ENCODE measurements at places on chromosomes 2 and 18.

- no peak overlapping the region for H3K4me3 ChIP-seq
- H3K36me3 ChIP-seq = no peaks in the 10 kb centered on the region
- no peak for DNase-seq
- H3K4me1 ChIP-seq = peaks cover 6% of the 10 kb centered on the region
Observed at GRCh38 chr2:120548627-120549608, 186.8 kb upstream of the GLI2 start.

DNA sequence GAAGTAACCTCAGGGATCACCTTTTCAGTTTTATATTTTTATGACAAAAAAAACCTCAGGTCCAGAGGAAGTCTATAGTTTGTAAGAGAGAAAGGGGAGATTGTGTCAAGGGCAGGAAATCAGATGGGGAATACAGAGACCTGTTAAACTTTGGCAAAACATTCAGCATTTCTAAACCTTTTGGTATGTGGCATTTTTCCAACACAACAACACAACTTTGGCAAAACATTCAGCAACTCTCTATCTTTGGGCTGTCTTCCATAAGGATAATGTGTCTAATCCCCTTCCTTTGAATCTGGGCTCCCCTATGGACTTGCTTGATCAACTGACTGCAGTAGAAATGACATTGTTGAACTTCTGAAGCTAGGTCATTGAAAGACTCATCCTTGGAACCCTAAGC, 220.6 kb upstream of the CCDC68 start:
- no peaks in the 10 kb centered on the region for H3K27me3 ChIP-seq
- H3K4me3 ChIP-seq = no peak overlapping the region
- no peak for DNase-seq
- no peak overlapping the region for H3K27ac ChIP-seq

- no peak for DNase-seq
- peaks cover 3% of the 10 kb centered on the region for H3K4me1 ChIP-seq
- no peaks in the 10 kb centered on the region for H3K27me3 ChIP-seq
- no peak overlapping the region for H3K27ac ChIP-seq
- no peak overlapping the region for H3K4me3 ChIP-seq
Observed at GRCh38 chr2:108640731-108641130, 78.6 kb upstream of the RANBP2 start.

DNA sequence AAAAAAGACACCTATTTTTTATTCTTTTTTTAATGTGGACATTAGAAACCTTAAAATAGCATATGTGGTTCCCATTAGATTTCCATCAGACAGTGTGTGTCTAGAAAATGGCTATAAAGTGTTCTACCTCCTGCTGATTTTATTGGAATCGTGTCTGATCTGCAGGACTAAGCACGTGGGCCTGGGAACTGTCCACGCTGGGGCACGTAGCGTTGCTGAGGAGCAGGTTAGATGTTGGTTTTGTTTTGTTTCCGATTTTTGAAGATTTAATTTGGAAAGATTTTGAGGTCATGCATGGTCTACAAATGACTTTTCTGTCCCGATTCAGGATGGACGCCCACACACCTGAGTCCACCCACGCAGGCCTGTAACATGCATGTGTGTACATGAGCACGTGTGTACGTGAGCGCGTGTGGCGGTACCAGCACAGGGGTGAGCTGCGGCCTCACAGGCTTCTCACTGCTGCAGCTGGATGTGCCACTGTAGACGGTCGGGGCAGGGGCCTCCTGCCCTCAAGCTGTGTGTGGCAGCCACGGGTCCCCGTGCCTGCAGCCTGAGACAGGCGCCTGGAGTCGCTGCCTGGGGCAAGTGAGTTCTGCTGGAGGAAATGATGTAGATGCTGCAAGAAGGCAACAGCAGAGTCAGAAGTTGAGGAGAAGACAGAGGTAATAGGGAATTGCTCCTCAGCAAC, 99.7 kb upstream of the CTDP1 start:
- DNase-seq = peak; percentile 7
- H3K4me3 ChIP-seq = no peak overlapping the region
- H3K36me3 ChIP-seq = no peaks in the 10 kb centered on the region
- H3K4me1 ChIP-seq = peaks cover 20% of the 10 kb centered on the region
- no peaks in the 10 kb centered on the region for H3K27me3 ChIP-seq
- H3K27ac ChIP-seq = no peak overlapping the region

DNA sequence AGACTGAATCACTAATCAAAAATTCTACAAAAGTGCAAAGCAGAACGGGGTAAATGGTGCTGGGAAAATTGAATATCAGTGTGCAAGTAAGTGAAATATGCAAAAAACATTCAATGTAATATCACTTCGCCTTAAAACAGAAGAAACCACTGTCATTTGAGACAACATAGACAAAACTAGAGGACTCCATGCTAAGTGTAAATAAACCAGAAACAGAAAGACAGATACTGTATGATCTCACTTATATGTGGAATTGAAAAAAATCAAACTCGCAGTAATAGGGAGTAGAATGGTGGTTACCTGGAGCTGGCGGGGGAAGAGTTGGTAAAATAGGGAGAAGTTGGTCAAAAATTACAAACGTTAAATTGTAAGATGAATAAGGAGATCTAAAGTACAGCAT, 1420.0 kb upstream of the CDH2 start:
- H3K4me1 ChIP-seq = no peaks in the 10 kb centered on the region
- H3K27ac ChIP-seq = no peak overlapping the region
- no peaks in the 10 kb centered on the region for H3K36me3 ChIP-seq
- no peak overlapping the region for H3K4me3 ChIP-seq
- no peaks in the 10 kb centered on the region for H3K27me3 ChIP-seq

GRCh38 chr2:115199966-115200365, 757.5 kb downstream of the DPP10 start:
- H3K36me3 ChIP-seq = no peaks in the 10 kb centered on the region
- H3K27ac ChIP-seq = no peak overlapping the region
- no peak for DNase-seq
- H3K4me1 ChIP-seq = no peaks in the 10 kb centered on the region

DNA sequence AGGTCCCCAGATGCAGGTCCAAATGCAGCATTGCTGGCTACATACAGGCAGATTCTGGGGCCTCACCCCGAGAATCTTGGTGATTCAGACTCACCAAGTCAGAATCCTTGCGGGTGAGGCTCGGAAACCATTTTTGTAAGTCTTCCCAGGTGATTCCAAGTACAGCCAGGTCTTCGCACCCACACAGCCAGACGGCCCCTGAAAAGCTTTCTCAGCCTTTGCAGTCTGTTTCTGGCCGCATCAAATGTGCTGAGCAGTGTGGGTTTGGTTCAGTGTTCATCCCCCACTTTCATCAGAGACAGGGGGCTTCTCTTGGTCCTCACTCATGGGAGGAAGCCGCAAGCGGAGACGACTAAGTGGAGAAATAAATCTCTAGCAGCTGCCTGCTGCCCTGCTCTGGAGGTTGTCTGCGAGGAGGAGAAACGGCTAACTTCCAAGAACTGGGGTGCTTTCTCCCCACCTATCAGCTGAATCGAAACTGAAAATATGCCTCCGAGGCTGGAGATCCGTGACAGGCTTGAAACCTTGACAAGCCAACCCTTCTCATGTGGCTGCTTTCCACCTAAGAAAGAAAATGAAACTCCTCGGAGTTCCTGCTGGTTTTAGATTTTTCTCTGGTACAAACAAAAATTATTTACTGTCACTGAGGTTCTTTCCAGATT, 8.9 kb upstream of the TMEM185B start:
- no peaks in the 10 kb centered on the region for H3K4me1 ChIP-seq
- H3K4me3 ChIP-seq = peak overlapping the region; percentile 27
- DNase-seq = peak; percentile 22
- H3K27ac ChIP-seq = peak overlapping the region; percentile 66
- H3K27me3 ChIP-seq = no peaks in the 10 kb centered on the region

DNA sequence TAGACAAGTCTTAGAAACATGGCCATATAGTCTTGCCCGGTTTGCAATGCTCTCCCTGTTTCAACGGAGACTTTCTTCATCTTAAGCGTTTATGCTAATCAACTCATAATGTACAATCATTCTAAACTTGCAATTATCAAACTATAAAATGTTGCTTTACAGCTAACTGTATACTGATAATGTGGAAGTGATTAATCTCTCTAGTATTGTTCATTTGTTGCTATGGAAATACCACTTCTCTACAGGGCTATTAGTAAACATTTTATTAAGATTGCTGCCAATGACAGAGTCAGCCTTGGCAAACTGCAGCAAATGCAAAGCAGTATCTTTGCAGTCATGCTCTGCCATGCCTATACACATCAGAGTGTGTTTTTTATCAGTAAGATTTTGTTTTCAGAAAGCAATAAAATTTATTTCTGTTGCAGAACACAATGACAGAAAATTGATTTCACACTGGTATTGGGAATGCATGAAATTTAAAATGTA, 1201.8 kb upstream of the CDH2 start:
- H3K27me3 ChIP-seq = no peaks in the 10 kb centered on the region
- DNase-seq = no peak
- H3K4me3 ChIP-seq = no peak overlapping the region
- no peaks in the 10 kb centered on the region for H3K4me1 ChIP-seq

GRCh38 chr2:37771600-37772088, 100.2 kb upstream of the CDC42EP3 start:
- peaks cover 19% of the 10 kb centered on the region for H3K4me1 ChIP-seq
- no peaks in the 10 kb centered on the region for H3K27me3 ChIP-seq
- no peak overlapping the region for H3K4me3 ChIP-seq
- H3K27ac ChIP-seq = peak overlapping the region; percentile 87
- H3K36me3 ChIP-seq = no peaks in the 10 kb centered on the region

DNA sequence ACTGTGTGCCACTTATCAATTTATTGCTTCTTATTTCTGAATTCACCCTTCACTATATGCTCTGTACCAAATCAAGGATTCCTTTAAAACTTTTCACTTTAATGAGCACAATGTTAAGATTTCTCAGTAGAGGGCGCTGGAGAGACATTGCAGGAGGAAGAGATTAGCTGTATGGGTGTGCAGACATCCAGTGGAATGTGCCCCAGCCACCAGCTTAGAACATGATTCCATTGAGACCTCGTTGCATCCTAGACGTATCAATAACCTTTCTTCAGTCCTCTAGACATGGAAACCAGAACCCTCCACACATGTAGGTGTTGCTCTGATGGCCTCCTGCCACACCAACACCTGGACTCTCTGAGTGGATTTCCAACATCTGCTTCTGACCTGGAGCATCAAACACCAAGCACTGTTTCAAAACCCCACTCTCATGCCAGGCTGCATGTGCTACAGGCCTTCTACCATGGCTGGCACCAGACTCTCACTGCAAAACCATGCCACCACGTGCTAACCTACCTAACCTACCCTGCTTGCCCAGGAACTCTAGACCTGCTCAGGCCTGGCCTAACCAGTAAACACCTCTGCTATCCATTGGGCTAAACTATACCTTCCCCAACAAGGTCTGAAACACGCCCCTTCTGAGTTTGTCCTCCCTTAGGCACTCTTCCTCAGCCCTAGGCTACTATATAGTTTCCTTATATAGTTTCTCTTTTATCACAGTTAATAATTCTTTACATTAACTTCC, 633.2 kb upstream of the PKDCC start:
- no peak for DNase-seq
- H3K27me3 ChIP-seq = no peaks in the 10 kb centered on the region
- H3K4me3 ChIP-seq = no peak overlapping the region
- no peaks in the 10 kb centered on the region for H3K36me3 ChIP-seq
- H3K27ac ChIP-seq = no peak overlapping the region

DNA sequence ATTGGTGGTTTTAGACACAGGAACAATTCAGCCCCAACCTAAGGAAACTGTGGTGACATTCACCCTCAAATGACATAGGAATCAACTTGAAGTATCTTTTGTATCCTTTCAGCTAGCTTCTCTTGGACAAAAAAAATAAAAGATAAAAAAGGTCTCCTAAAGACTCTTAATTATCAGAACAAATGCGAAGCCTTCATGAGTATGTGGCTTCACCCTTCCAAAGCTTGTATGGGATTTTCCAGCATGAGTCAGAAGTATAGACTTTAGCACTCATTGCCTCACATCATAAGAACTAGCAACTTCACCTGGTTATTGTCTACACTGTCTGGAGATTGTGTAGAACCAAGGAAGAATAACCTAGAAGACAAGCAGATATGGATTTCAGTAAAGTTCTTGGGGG, 135.4 kb downstream of the LAMA3 start:
- peaks cover 10% of the 10 kb centered on the region for H3K4me1 ChIP-seq
- no peaks in the 10 kb centered on the region for H3K27me3 ChIP-seq
- H3K36me3 ChIP-seq = no peaks in the 10 kb centered on the region
- peak overlapping the region; percentile 90 for H3K27ac ChIP-seq
- DNase-seq = no peak
- H3K4me3 ChIP-seq = no peak overlapping the region

- no peak overlapping the region for H3K4me3 ChIP-seq
- no peaks in the 10 kb centered on the region for H3K4me1 ChIP-seq
- H3K27me3 ChIP-seq = no peaks in the 10 kb centered on the region
- no peak overlapping the region for H3K27ac ChIP-seq
- no peaks in the 10 kb centered on the region for H3K36me3 ChIP-seq
- DNase-seq = no peak
Observed at GRCh38 chr2:31297751-31298150, 63.8 kb downstream of the EHD3 start.

DNA sequence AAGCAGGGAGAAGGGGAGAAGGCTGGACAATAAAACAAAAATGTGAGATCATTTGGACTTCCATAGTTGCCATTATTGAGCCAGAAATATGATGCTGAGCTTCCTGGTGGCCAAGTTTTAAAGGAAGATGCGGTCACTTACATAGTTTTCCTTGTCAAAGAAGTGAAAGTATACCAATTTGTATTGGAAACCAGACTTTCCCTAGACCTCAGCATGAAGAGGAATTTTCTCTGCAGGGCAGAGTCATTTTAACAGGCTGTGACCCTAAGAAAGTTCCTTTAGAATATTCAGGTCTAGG, 111.0 kb downstream of the GATA6 start:
- no peaks in the 10 kb centered on the region for H3K36me3 ChIP-seq
- peaks cover 7% of the 10 kb centered on the region for H3K4me1 ChIP-seq
- H3K27me3 ChIP-seq = no peaks in the 10 kb centered on the region
- H3K27ac ChIP-seq = peak overlapping the region; percentile 69

DNA sequence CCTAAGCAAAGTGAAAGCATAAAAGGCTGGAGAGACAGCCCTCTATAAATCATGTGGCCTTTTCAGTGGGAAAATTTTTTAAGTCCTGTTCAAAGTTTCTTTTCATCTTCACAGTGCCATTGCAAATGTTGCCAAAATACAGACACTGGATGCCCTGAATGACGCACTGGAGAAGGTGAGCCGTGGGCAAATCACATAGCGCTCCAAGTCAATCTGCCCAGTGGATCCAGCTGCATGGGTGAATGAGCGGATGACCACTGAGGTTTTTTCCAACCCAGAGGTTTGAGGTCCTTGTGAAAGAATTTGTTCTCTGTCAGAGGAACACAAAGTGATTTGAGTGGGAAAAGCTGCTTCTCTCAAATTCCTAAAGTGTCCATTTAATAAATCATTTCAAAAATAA, 11.8 kb downstream of the DAPL1 start:
- no peak overlapping the region for H3K27ac ChIP-seq
- no peaks in the 10 kb centered on the region for H3K4me1 ChIP-seq
- no peak overlapping the region for H3K4me3 ChIP-seq
- no peaks in the 10 kb centered on the region for H3K36me3 ChIP-seq
- H3K27me3 ChIP-seq = no peaks in the 10 kb centered on the region

GRCh38 chr2:161208527-161209139, 48.4 kb downstream of the TANK start:
- H3K36me3 ChIP-seq = no peaks in the 10 kb centered on the region
- no peaks in the 10 kb centered on the region for H3K27me3 ChIP-seq
- DNase-seq = no peak

DNA sequence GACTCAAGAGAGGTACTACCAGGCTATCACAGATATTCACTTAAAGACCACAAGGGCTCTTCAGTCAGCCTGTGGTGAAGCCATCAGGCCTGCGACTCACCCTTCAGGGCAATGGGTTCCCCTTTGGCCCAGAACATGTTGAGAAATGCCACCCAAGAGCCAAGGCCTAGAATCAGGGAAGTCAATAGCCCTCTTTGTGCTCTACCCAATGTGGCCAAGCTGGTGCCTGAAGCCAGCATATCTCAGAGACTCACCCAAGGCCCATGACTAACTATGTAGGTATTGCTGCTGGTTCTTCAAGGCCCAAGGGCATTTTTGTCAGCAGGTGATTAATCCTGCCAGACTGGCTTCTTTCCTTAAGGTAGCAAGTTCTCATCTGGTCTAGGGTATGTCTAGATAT, 338.9 kb upstream of the SETBP1 start:
- no peaks in the 10 kb centered on the region for H3K4me1 ChIP-seq
- DNase-seq = no peak
